ENCODE measurements at places on chromosomes 4 and X.

GRCh38 chr4:152588869-152589268, 53.0 kb upstream of the FBXW7 start:
- DNase-seq = no peak

DNA sequence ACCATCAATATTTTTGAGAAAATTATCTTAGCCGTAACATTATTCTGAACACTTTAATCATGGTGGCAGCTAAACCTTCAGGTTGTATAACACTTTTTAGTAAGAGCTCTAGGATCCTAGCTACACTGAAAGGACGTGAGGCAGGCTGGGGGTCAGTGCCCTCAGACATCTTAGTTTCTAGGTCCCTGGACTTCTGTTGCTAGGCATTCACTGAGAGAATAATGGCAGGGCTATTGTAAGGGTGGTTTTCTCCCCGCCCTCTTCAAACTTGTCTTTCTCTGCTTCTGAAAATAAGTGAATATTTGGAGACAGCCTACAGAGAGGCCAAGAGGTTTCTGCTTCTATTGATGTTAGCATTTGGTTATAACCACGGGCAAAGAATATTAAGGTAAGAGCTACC, 15.4 kb upstream of the MMRN1 start:
- no peak for DNase-seq

- DNase-seq = no peak
Measured at GRCh38 chr4:154485127-154485773, 6.3 kb downstream of the DCHS2 start.

- no peak for DNase-seq
Measured at GRCh38 chr4:48746608-48747362, 33.3 kb downstream of the FRYL start.

DNA sequence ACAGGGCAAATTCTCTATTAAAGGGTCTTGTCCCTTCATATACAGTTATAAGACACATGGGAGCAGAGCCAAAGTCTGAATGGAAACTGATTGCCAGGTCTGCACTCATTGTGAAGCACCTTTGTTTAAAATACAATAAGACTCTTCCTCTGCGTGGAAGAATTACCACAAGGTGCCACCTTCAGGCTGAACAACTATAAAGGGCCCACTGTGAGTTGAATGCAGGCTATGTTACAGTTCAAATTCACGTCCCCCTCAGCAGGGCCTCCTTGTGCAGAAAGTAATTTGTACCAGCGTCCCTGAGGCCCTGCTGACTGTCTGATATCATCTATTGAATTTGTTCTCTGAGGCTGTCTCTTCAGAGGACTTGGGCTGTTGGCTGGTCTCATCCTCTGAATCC, 225.8 kb upstream of the TEX13C start:
- DNase-seq = no peak

GRCh38 chrX:154718616-154719015, 32.3 kb downstream of the GAB3 start:
- DNase-seq = no peak

All from GM06990 (cell line).